ENCODE measurements at places on chromosomes 12 and 14. TPM values are rescaled to one million over a fixed set of nuclear protein-coding genes. Genes with fewer than 3 reads are reported as not detected.

The AQP5 gene
- total RNA-seq = 1.2 TPM

The RFX4 gene
- total RNA-seq = not detected

The DPPA3 gene
- total RNA-seq = not detected

The CKAP4 gene
- total RNA-seq = 115 TPM

The ALG10B gene
- 9.2 TPM for total RNA-seq

The ASPG gene
- total RNA-seq = not detected

The COL2A1 gene
- 0.07 TPM for total RNA-seq

The OR4K1 gene
- total RNA-seq = not detected

The DENND5B gene
- total RNA-seq = 4.3 TPM

The TC2N gene
- 20.7 TPM for total RNA-seq

The ETFBKMT gene
- total RNA-seq = 0.78 TPM

The LIN7A gene
- total RNA-seq = 0.56 TPM

The SLC17A8 gene
- not detected for total RNA-seq

The ALDH1L2 gene
- total RNA-seq = 2.9 TPM
